Stimulated activated CD8-positive, alpha-beta memory T cell treated with anti-CD3 and anti-CD28 coated beads, Interleukin-4, amount 100 ng/mL, for 4 hours (primary cell): ENCODE measurements at places on chromosomes 16 and 17.

- DNase-seq: no peak
Observed at GRCh38 chr17:67671493-67671892, 46.2 kb upstream of the NOL11 start.

DNA sequence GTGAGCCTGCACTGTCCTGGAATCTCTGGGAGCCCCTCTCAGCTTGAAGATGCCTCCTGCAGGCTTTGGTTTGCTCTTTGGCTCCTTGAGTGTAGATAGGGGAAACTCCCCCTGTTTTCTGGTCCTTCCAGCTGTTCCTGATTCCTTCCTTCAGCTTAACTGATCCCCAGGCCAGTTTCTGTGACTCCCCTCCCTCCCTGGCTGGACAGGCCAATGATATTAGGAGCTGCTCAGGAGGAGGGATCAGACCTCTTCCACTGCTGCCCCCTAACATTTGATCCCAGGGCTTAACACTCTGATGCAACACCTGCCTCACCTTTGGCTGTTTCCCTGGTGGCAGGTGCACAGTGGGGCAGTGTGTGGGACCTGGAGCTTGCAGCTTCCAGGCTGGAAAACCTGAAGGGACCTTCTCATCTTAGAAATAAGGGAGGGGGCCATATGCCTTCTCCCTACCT, at the start of gene TAC4:
Gene TAC4, minus strand, starts transcription at position 51 of the 455 bp plus-strand sequence. CDS start 52 bp downstream, outside the sequence.
- DNase-seq: no peak

DNA sequence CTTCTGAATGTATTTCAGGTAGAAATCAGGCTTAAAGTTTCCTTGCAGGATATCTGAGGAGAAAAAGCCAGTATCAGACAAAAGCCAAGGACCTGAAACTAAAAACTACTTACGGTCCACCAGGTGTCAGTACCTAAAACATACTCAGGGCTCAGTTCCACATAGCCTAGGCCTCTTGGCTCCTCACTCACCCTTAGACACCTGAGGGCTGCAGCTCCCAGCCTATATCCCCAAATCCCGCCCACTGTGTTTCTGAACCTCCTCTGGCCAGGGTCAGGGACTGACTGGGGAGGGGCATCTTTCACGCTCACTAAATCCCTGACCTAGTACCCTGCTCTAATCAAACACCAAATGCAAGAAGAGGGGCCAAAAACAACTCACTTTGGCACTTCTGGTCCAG, 8.8 kb upstream of the ROGDI start:
- no peak for DNase-seq

GRCh38 chr17:51200295-51200694, 34.1 kb downstream of the NME2 start:
- DNase-seq: no peak

DNA sequence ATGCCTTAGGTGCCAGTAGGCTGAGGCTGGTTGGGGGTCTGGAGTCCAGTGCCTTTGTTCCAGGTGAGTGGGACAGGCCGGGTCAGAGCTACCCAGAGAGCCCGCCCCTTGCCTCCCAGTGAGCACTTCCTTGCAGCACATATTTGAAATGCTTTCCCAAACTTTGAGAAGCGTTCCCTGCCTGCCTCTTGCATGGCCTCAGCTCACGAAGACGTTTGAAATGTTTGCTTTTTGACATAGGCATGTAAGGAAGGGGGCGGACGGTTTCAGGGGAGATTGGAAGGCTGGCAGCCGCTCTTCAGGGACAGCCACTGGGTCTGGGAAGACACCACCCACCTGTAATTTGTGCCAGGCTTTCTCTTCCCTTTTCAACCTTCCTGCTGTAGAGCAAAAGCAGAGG, 5.1 kb upstream of the FOXL1 start:
- no peak for DNase-seq

DNA sequence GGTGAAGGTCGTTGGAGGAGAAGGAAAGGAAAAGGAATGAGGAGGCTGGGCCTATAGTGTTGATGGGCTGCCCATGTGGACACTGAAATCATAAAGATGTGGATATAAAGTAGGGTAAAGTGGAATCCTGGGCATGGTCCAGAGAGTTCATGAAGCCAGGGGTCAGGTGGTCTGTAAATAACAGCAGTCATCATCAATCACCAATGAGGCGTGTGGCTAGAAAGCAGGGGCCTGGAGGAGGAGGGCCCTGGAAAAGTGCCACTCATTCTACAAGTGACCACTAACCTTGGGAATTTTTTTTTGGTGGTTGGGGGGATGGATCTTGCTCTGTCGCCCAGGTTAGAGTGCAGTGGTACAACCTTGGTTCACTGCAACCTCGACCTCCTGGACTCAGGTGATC, 115.3 kb upstream of the NOL11 start:
- DNase-seq: no peak

DNA sequence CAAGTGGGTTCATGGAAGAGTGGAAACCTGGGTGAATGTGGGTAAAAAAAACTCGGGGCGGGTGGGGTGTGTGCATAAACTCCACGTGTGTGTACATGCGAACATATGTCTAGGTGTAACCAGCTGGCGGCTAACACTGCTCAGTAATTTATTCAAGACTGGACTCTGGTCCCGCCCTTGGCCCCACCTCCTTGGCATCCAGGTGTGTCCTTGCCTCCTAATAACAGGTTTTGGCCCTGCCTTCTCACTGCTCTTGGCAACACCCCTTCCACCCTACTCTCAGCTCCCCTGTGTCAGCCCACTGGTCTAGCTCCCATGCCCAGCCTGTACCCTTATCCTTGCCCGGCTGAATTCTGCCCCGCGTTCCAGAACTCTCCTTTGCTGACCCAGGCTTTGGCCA, 8.3 kb downstream of the FLII start:
- DNase-seq: no peak

- no peak for DNase-seq
Observed at GRCh38 chr17:21012736-21013135, 30.1 kb downstream of the USP22 start.

DNA sequence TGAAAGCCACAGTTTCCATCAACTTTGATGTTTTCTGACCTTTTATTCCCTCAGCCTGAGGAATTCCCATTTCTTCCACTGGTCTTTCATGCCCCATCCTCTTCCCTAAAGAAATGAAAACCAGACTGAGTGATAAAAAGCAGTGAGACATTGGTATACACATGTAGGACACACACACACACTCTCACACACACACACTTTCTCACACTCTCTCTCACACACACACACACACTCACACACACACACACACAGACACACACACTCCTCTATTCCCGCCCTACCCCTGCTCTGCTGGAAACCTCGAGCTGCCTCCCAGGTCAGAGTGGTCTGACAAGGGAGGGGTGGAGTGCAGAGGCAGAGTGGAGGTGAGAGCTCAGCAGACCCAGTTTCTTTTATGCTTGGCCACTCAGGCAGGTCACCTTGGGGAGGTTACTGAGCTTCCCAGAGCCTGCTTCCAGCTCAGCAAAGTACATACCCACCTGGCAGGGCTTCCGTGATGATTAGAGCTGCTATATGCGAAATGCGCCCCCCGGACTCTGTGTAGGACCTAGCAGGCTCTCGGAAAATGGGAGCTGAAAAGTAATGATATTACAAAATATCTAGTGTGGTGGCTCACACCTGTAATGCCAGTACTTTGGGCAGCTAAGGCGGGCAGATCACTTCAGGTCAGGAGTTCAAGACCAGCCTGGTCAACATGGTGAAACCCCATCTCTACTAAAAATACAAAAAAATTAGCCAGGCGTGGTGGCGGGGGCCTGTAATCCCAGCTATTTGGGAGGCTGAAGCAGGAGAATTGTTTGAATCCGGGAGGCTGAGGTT, 30.7 kb downstream of the CCR7 start:
- no peak for DNase-seq

DNA sequence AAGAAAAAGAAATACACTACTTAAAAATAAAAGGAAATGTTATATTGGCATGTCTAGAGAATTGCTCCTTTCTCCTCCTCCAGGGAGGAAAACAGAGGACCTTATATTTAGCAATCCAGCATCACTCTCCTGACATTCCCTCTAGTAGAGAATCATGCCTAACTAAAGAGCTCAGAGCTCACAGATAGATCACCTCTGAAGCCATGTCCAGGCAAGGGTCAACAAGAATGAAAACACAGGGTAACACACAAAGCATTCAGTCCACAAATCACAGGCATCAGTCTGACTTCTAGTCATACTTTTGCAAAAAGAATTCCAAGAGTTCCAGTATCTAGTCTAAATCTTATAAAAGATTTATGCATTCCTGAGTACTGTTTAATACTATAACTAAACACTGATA, 4.4 kb upstream of the HASPIN start:
- DNase-seq: no peak
